ENCODE measurements at places on chromosomes 2 and 18.

- no peak for DNase-seq
Measured at GRCh38 chr2:237309416-237309815, 104.5 kb downstream of the COL6A3 start.

DNA sequence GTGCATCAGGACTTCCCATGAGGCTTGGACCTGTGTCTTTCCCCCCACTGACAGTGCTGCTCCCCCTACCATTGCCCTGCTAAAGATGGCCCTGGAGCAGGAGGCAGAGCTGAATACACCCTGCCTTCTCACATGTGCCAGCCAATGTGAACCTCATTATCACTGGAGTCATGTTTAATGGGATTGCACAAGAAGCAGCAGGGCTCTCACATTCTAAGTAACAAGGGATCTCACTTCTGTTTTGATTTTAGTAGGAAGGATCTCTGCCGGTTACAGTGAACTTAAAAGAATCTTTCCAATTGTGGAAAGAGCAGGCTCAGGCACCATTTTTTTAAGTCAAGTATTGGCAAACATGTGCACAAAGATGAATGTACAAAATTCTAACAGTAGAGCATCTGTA, 322.1 kb upstream of the MEX3C start:
- DNase-seq: no peak

- DNase-seq: no peak
Measured at GRCh38 chr2:187500585-187501359, 52.7 kb upstream of the CALCRL start.

DNA sequence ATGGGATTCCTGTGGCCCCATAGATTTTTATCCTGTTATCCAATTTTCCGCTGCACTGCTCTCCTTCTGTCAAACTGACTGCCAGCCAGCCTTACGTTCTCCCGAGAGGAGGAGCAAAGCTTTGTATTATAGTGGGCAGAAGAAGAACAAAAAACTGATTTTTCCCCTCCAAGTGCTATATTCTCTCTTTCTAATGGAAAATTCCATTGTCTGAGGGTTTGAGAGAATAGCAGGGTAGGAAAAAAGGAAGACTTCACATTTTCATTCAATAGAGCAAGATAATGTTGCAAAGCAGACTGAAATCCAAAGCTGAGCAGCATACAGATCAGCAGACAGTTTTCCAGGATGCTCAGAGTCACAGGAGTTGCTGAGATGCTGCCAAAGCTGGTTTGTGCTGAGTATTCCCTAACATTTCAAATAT, 238.0 kb downstream of the UBE2E3 start:
- no peak for DNase-seq

DNA sequence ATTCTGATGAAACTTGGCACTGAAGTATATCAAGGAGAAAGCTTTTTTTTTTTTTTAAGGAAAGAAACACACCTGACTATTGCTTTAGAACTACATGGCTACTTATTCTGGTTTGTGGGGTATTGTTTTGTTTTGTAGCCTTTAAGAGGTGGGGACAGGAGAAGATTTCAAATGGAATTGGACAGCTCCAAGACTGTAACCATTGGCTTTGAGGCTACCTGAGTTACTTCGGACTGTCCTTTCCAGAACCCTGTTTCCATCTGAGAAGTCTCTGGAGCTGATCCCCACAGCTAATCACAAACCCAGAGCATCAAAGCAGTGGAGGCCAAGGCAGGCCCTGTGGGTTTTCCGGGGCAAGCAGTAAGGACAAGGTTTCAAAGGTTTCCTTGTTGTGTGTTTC, 4.7 kb downstream of the CDC42EP3 start:
- DNase-seq: no peak

DNA sequence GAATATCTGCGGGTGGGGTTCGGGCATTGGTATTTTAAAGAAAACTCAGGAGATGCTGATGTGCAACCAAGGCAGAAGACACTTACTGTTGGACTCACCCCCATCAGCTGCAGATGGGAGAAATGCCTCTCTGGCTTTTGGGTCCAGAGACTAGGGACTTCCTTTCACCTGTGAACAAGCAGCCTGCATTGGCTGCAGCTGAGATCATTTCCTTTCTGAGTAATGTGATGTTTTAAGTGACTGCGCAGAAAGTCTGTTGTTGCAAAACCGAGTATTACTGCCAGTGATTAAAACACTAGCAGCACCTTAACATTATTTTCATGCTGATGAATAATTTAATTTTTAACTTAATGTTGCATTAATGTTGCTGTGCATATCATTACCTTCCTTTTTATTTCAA, 143.0 kb downstream of the TSN start:
- DNase-seq: no peak

GRCh38 chr2:144516981-144517865, 2.7 kb downstream of the ZEB2 start:
- DNase-seq: peak; percentile 42

DNA sequence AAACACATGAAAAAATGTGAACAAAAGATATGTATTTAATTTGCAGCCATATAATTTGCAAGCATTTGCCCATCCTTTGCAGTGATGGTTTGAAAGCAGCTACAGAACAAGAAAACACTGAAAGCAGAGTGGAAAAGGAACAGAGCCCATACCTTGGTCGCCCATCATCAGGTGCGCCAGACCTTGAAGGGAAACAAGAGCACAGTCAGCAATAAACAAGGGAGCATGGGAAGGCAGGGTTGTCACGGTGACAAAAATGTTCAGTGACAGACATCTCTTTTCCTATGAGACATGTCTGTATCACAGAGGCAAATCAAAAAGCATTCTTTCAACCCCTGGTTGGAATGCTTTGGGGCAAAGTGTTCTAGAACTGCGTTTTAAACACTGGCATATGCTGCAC, 109.4 kb downstream of the NRXN1 start:
- no peak for DNase-seq

GRCh38 chr2:170152421-170152820, 25.5 kb upstream of the MYO3B start:
- no peak for DNase-seq

- no peak for DNase-seq
Measured at GRCh38 chr2:217362710-217363109, 502.8 kb upstream of the TNP1 start.

DNA sequence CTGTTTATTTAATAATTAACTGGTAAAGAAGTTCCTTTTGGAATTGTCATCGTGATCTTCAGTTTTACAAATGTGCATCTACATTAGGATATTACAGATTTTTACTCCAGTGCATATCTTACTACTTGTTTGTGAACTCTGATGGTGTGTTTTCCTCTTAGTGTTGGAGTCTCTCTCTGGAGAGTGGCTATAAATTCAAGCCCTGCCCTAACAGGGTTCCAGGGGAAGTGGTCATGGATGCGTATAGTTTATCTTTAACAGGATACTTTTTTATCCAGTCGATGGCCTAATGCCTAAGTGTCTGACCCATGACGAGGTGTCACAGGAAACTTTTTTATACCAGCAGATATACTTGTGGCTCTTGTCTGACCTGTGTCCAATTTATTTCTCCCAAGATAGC, 75.4 kb downstream of the CHN1 start:
- no peak for DNase-seq

DNA sequence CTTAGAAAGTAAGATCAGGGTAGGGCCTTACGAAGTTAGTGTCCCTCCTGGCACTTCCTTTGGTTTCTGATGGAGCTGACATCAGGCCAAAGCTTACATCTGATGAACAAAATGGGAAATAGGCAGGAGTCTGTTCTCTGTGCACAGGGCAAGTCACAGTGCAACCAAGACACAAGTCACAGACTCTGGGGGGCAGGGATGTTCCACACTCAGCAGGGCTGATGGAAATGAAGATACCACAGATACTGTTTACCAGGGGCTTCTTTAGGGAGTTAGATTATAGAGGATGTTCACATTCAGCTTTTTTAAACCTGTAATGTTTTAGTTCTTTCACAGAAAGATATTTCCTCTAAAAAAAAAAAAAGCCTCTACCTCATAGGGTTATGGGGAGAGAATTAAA, 106.2 kb upstream of the EPC2 start:
- DNase-seq: no peak

GRCh38 chr2:80687524-80687923, 383.0 kb upstream of the LRRTM1 start:
- no peak for DNase-seq

DNA sequence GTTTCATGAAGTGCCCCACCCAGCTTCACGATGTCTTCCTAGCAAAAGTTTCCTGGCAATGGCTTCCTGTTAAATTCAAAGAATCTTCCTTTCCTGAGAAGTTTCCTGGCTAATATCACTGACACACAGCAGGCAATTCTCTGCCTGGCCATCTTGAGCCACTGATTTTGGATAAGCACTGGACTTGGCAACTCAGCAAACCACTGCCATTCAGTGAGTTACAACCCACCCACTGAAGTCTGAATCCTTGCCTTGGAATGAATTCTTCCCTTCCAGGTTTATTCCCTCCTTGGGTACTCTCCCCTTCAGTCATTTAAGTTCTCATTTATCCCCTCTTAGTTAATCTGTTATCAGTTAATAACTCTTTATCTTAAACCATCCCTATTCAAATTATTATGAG, 426.0 kb downstream of the MBD2 start:
- no peak for DNase-seq

DNA sequence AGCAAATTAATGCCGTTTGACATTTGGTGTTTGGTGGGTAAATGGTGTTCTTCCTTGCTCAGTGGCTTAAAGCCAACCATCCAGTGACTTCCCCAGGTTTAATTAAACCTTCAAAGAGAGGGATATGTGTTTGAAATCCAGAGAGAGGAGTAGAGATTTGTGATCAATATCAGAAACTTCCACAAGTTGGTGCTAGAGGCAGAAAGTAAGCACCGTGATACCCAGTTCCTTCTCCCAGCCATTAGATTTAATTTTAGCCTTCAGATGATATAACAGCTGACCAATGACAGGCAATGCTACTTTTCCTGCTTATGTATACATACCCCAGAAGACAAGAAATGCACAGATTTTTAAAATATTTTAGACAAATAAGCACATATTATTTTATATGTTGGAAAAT, 398.5 kb downstream of the CDH2 start:
- DNase-seq: no peak

GRCh38 chr2:226337941-226338600, 461.5 kb downstream of the IRS1 start:
- DNase-seq: no peak

DNA sequence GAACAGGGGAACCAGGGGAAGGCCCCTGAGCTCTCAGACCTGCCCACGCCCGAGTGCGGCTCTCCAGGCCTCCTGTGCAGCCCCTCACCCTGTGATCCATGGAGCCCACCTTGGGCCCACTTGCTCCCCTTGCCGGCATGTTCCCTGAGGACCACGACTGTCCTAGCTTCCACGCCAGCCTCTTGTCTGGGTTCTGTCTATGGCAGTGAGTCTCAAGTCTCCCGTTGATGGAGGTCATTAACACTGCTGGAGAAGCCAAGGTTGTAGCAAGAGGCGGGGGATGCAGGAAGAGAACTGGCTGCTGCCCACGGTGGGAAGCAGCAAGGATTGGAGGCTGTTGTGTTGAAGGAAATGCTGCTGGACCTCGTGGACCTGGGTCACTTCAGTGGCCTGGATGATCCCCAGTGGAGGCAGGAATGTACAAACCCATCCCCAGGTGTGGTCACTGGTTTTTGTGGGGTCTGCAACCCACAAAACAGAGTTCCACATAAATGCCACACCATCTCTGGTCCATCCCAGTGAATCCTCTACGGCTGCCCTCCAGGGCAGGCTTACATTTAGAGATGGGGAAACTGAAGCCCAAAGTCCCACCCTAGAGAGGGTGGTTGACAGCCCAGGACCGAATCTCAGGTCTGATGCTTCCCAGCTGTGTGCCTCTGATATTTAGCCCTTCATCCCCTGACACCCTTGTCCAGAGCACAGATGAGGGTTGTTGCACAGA, 150.3 kb downstream of the NDUFA10 start:
- no peak for DNase-seq

DNA sequence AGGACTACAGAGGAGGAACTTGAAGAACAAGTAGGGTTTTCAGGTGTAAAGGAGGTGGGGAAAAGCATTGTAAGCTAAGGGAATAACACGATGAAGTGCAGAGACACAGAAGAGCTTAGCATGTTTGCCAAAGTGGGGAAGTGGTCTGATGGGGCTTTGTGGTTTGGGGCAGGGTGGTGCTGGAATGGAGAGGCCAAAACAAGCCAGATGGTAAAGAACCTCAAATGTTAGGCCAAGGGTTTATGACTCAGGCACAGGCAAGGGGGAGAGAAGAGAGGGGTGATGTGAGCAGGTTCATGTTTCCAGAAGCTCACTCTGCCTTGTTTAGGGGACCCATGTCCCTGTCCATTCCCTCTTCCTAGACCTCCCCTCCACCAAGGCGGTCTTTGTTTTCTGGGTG, 104.5 kb upstream of the YWHAQ start:
- DNase-seq: no peak

DNA sequence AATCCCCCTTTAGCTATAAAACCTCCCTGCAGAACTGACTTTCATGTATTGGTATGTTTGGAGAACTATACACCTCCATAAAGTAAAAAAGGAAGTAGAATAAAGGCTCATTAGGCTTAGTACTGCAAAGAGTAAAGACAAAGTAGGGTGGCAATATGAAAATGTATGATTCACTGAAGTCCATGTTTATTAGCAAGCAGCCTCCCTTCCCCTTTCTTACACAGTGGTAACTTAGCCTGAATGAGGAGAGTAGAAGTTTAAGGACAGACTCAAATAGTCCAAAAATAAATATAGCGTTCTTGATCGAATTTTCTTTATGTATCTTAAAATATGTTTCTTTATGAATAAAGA, 1.5 kb downstream of the ZNF804A start:
- no peak for DNase-seq

DNA sequence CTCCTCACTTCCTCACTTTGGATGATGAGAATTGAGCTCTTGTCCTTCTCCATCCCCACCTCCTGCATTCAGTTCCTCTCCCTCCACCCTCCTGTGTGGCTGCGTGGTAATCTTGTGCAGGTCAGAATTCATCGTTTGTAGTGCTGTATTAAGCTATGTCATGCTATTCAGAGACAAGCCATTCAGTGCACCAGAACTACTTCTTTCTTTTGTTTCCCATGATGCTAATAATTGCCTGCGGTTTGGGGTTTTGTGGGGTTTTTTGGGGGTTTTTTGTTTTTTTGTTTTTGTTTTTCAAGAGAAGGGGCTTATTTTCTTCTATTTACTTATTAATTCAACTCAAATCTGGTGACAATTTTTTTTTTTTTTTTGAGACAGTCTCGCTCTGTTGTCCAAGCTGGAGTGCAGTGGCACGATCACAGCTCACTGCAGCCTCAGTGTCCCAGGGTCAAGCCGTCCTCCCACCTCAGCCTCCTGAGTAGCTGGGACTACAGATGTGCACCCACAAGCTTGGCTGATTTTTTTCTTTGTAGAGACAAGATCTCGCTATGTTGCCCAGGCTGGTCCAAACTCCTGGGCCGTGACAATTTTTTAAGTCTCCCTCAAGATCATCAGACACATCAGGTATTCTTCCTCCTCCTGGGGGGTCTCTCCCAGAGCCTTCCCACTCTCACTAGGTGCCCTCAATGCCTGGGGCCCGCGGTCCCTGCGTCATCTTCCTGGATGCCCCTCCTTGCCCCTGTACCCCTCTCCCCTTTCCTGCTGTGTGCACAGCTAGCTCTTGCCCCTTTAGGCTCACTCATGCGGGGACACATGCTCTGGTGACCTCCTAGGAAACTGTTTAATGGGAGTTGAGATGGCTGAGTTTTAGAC, 37.8 kb downstream of the MAL start:
- DNase-seq: peak; percentile 61

Data from GM06990 (cell line).